Non-pigmented ciliary epithelial cell (primary cell): ENCODE measurements at places on chromosomes 12 and 14.

DNA sequence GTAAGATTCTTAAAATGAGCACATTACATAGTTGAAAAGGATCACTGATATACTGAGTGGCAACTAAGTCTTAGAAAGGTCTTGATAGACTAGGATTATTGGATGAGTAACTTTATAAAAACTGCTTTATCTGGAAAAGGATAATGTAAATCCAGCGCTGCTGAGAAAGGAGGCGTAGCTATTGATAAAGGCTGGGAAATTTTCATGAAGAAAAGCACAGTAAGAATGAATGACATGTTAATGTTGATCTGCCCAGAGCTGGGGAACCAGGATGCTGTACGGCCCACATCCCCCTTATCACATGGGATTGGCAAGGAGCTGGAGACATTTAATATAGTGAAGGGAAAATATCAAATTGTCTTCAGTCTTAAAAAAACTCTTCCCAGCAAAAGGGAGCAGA is 174.0 kb downstream of the APAF1 start:
- DNase-seq = no peak

GRCh38 chr14:67837011-67837624 is 17.5 kb downstream of the RAD51B start:
- DNase-seq = peak; percentile 58

GRCh38 chr14:89947344-89947743 is 7.2 kb downstream of the EFCAB11 start:
- DNase-seq = no peak

- no peak for DNase-seq
Observed at GRCh38 chr14:24815543-24815942, 181.6 kb upstream of the GZMB start.

DNA sequence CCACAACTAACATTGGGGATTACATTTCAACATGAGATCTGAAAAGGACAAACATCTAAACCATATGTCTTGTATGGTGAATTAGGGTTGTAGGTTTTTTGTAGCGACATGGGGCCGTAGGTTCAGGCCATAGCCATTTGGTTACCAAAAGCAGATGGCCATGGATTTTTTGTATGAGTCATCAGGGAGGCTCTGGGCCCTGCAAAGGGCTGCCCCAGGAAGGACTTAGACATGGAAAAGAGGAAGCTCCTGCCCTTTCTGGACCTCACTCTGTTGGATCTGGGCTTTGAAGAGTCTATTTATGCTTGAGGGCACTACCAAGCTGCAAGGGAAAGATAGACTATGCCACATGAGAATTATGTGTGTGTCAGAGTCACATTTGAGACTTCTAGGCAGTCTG is 89.3 kb upstream of the DHRS4 start:
- DNase-seq = no peak

DNA sequence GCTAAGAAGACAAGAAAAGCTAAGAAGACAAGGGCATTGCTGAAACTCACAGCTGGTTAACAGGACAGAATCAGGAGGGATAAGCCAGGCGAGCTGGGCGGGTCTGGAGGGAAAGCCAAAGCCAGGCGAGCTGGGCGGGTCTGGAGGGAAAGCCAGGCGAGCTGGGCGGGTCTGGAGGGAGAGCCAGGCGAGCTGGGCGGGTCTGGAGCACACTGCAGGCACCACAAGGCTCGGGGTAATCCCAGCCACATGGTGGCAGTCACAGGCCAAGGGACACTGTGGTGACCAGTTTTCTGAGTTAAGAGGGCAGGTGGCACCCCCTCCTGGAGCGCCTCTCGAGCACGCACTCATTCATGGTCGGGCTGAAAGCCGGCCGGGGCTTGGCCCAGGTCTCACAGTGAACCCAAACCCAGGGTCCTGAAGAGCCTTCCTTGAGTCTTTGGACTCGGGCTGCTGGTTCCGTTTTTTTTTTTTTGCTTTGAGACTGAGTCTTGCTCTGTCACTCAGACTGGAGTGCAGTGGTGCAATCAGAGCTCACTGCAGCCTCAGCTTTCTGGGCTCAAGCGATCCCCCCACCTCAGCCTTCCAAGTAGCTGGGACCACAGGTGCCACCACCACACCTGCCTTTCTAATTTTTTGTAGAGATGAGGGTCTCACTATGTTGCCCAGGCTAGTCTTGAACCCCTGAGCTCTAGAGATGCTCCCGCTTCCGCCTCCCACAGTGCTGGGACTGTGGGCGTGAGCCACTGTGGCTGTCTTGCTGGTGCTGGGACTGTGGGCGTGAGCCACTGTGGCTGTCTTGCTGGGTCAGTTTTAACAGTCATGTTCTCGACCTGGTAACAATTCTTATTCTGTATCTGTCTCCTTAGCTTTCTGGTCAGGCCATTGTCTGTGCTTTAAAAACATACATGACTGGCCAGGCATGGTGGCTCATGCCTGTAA is 40.2 kb downstream of the HSP90AA1 start:
- DNase-seq = no peak
